Peyer's patch (tissue), 4 donors: ENCODE measurements at places on chromosomes 13 and 19.

- no peak for DNase-seq
Measured at GRCh38 chr13:38462605-38463004, 113.0 kb downstream of the UFM1 start.

DNA sequence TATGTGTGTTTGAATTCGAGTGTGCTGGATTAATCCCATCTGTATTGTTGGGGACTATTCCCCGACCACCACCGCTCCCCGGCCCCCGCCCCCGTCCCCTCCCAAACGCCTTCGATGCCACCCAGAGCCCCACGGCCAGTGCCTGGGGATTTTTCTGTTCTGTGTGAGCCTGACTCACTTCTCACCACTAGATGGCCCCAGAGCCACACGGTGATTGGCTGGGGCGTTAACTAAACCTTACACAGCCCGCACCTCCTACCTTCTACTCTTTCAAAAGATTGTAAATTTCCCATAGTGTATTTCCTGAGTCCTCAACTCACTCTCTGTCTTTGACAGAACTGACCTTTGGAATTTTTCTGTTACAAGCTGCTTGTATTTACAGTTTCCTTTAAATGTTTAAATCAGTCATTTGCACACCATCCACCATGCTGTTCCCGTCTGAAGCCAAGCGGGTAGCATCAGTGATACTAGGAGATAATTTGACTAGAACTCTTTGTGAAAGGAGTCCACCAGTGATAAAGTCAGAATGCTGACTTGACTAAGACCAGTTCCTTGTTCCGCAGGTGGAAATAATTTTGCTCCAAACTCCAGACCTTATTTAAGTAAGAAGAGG is 61.4 kb downstream of the RFX2 start:
- peak; percentile 66 for DNase-seq

DNA sequence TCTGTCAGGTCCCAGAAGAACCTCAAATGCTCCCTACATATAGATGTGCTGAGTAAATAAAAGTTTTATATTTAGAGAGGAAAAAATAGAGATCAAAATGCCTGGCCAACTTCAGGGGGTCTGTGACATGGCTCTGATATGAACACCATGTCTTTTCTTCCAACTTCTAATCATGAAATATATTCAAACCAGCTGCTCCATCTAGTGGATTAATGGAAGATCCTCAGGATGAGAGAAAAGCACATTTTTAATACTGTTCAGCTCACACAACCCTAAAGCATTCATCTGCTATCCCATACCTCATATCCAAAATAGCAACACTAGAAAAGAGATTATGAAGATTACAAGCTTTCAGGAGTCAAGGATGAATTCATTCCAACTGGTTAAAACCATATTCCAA is 56.0 kb upstream of the DOCK9 start:
- DNase-seq, result no peak

DNA sequence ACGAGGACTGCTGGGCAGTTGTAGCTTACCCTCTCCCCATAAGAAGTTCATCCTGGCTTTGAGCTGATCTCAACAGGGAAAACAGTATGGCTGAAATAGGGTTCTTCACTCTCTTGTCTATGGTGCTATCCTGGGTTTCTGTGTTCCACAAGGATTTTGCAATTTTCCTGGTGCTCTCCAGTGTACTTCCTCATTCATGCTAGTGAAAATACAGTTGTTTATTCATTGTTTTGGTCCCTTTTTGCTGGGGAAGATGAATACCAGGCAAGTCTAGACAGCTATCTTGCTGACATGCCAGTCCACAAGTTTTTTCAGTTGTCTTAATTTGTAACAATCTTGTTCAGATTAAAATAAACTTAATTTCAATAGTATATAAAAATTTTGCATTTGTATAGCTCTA is 306.5 kb downstream of the DLEU7 start:
- no peak for DNase-seq

DNA sequence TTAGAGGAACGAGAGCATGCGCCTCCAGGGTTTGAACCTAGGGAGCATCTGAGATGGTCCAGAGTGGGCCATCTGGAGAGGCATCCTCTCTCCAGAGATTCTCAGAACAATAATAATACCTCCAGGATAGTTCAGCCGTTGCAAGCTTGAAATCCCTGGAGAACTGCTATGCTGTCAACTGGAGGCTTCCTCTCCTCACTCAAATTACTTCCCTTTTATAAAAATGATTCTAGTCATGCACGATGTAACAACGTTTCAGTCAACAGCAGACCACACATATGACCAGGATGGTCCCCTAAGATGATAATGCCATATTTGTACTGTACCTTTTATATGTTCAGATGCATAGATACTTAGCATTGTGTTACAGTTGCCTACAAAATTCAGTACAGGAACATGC is 108.7 kb downstream of the SHISA2 start:
- no peak for DNase-seq

DNA sequence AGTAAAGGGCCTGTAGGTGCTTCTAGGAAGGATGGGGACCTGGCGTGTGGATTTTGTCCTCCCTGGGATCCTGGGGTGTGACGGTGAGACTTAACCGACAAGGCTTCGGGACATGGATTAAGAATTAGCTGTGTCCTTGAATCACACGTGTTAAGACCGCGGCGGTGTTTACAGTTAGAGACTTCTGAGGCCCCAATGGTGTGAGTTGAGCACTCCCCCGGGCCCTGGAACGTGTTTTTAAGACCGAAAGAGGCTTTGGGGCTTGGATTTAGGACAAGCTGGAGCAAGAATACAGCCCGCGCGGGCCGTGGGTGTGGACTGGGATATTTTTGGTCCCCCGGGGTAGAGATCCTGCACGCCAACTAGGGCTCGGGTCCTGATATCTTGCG is 1.2 kb upstream of the SLC27A1 start:
- DNase-seq, result no peak

- no peak for DNase-seq
Measured at GRCh38 chr19:32373585-32374295, 28.3 kb downstream of the ZNF507 start.

GRCh38 chr19:18558202-18558555 is 509 bp downstream of the KXD1 start:
- no peak for DNase-seq

GRCh38 chr13:103878891-103879605 is 812.8 kb upstream of the SLC10A2 start:
- DNase-seq, result no peak

DNA sequence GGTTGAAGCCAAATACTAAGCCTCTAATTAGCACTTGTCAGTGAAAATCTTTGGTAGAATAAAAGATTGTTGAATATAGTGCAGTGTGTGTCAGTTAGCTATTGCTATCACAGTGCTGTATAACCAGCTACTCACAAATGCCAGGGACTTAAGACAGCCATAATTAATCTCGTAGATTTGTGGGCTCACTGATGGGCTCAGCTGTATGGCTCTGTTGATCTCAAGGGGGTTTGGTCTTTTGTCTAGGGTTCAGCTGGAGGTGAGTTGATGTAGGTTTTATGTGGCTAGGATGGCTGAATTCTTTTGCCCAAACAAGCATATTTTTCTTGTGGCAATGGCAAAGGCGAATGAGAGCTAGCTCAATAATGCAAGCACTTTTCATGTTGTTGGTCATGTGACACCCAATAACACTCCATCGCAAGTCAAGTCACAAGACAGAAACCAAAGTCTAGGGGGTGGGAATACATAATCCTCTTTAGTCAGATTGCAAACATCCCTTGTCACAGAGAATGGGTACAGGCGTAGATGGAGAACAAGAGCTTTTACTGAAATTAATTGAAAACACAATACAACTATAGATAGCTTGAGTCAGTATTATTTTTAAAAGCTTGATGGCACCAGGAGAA is 121.7 kb upstream of the EDNRB start:
- DNase-seq, result no peak

- DNase-seq, result no peak
Measured at GRCh38 chr13:49645451-49645850, 17.1 kb downstream of the ARL11 start.

- peak; percentile 92 for DNase-seq
Measured at GRCh38 chr19:44723952-44724319, 24.6 kb upstream of the BCL3 start.

DNA sequence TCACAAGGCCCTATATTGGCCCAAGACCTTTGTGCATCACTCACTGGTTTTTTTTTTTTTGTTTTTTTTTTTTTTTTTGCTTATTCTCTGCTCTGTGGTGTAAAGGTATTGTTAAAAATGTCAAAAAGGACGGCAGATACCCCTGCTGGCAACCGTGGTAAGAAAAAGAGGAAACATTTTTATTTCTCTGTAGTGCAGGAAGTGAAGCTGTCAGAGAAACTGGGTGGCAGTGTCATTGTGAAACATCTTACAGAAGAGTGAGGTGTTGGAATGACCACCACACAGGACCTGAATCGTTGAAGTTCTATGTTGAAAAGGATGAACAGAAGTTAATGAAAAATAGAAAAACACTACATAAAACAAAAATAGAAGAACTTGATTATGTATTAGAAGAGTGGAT is 346.4 kb downstream of the FGF9 start:
- DNase-seq, result no peak

DNA sequence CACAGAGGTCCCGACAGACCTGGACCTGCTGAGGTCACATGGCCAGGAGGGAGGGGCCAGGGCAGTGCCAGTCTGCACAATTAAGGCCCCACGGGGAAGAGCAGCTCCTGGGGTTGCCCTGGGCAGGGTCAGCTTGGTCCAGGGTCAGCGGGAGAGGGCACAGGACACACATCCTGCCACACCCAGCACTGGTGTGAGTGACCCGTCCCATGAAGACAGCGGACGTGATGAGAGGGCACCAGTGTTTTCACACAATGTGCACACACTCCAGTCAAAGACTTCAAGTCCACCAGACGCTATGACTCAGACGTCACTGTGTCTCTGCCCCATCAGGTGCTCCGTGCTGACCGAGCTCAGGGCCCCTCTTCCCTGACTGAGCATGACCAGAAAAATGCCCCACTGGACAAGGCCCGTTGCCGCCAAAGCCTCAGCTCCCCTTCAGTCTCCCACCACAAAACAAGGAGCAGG is 4.2 kb downstream of the TMEM259 start:
- no peak for DNase-seq

DNA sequence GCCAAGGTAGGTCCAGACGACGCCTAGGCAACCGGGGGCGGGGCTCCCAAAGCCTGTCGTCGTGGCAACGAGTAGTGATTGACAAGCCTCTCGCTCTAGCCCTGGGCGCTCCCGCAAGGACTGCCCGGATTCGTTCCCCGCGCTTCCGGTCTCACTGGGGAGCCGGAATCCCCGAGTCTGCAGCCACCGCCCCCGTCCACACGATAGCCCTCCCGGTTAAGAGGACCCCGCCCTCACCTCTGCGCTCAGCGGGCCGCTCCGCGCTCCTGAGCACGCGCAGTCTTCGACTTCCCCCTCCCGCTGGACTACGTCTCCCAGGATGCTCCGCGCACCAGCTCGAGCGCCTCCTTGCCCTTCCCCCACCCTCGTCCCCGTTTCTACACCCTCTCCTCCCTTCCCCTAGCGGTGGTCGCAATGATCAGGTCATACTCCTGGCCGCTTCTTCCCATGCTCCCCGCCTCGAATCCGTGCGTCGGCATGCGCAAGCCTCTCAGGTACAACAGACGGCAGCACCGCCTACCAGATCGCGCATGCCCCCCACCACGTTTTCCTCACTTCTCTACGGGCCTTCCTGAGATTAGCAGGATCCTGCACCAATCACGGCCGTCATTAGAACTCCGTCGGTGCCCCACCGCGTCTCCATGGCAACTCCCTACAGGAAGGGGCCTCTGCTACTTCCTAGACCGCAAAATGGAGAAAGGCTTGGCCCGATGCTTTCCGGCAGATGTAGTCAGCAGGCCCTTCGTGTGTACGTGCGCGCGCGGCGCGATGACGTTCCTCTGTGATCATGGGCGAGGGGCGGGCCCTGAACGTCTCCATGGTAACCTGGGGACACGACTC is at the start of gene MZF1:
Gene MZF1, minus strand, starts transcription at position 518 of the 840 bp plus-strand sequence. CDS start 1,946 bp downstream, outside the sequence.
- DNase-seq, result peak; percentile 100

GRCh38 chr19:35534803-35535480 is 1.7 kb downstream of the GAPDHS start:
- no peak for DNase-seq

- peak; percentile 47 for DNase-seq
Measured at GRCh38 chr19:54160854-54161253, 1.3 kb upstream of the LENG1 start.

GRCh38 chr19:18157465-18158063 is 4.6 kb downstream of the PIK3R2 start:
- no peak for DNase-seq
